Activated CD4-positive, alpha-beta memory T cell treated with anti-CD3 and anti-CD28 coated beads, Interleukin-2, amount 10 ng/mL, durations not matched to agents 7 days and 5 days (primary cell): ENCODE measurements at places on chromosomes 7 and 10. TPM values are rescaled to one million over a fixed set of nuclear protein-coding genes. Genes with fewer than 3 reads are reported as not detected.

The CLCN1 gene
- total RNA-seq: not detected

The MMP21 gene
- not detected for total RNA-seq

The AGAP4 gene
- 15.2 TPM for total RNA-seq

The GPR15LG gene
- total RNA-seq: not detected

The MKX gene
- 0.23 TPM for total RNA-seq

The PLCE1 gene
- total RNA-seq: 0.03 TPM

The NXPH1 gene
- total RNA-seq: not detected

DNA sequence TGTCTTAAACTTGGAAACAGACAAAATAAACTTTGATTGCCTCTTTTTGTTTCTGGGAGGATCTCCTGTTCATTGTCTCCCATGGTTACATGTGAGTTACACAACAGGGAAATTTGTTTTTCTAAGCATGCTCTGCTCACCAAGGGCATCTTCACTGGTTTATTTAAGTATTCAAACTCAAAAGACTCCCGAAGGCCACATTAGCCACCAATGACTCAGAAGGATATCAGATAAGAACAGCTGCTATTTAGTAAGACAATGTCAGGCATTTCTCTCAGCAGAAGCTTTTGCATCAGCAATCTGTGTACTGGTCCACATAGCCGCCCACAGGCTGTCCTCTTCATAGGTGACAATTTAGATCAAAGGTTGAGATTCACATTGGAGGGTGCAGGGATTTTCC, 19.3 kb downstream of the OR6B1 start:
- peaks cover 2% of the 10 kb centered on the region for H3K27me3 ChIP-seq
- H3K4me3 ChIP-seq: no peak overlapping the region
- no peaks in the 10 kb centered on the region for H3K36me3 ChIP-seq
- no peaks in the 10 kb centered on the region for H3K4me1 ChIP-seq
- DNase-seq: no peak

GRCh38 chr10:13542533-13542932, 13.7 kb upstream of the BEND7 start:
- DNase-seq: no peak
- no peaks in the 10 kb centered on the region for H3K36me3 ChIP-seq
- H3K27ac ChIP-seq: no peak overlapping the region
- no peaks in the 10 kb centered on the region for H3K4me1 ChIP-seq
- H3K27me3 ChIP-seq: peaks cover 39% of the 10 kb centered on the region

GRCh38 chr10:50620899-50621298, 2.9 kb downstream of the SGMS1 start:
- peaks cover 36% of the 10 kb centered on the region for H3K4me1 ChIP-seq
- no peak for DNase-seq
- H3K36me3 ChIP-seq: no peaks in the 10 kb centered on the region
- no peaks in the 10 kb centered on the region for H3K27me3 ChIP-seq
- no peak overlapping the region for H3K27ac ChIP-seq

DNA sequence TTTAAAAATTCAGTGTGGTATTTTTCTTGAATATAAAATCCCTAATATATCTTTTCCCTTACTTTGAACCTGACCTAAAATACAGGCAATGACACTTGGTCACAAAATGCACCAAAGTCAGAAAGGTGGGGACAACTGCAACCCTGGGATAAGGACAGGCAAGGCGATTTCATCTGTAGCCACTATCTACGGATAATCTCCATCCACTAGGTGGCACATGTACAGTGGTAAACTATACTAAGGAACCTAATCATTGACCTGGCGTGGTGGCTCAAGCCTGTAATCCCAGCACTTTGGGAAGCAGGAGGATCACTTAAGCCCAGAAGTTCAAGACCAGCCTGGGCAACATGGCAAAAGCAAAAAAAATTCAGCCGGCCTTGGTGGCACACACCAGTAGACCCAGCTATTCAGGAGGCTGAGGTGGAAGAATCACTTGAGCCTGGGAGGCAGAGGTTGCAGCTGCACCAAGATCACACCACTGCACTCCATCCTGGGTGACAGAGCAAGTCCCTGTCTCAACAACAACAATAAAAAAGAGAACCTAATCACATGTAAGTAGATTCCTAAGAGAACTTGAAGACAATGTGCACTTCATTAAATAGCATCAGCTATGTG, 98.9 kb downstream of the KMT2C start:
- H3K4me3 ChIP-seq: no peak overlapping the region
- peak overlapping the region; percentile 4 for H3K27ac ChIP-seq
- H3K4me1 ChIP-seq: peaks cover 29% of the 10 kb centered on the region
- H3K27me3 ChIP-seq: no peaks in the 10 kb centered on the region
- no peak for DNase-seq
- no peaks in the 10 kb centered on the region for H3K36me3 ChIP-seq

GRCh38 chr7:142636751-142637150, 112.5 kb upstream of the PRSS1 start:
- DNase-seq: no peak
- peaks cover 16% of the 10 kb centered on the region for H3K4me1 ChIP-seq
- H3K27ac ChIP-seq: peak overlapping the region; percentile 89
- peak overlapping the region; percentile 80 for H3K4me3 ChIP-seq
- H3K27me3 ChIP-seq: peaks cover 7% of the 10 kb centered on the region

- no peaks in the 10 kb centered on the region for H3K36me3 ChIP-seq
- peaks cover 66% of the 10 kb centered on the region for H3K27me3 ChIP-seq
- H3K27ac ChIP-seq: no peak overlapping the region
- DNase-seq: no peak
Observed at GRCh38 chr7:21251151-21251800, 176.6 kb upstream of the SP4 start.

- DNase-seq: no peak
- no peaks in the 10 kb centered on the region for H3K27me3 ChIP-seq
- H3K4me1 ChIP-seq: no peaks in the 10 kb centered on the region
- no peak overlapping the region for H3K27ac ChIP-seq
Observed at GRCh38 chr10:66258693-66259092, 667.1 kb upstream of the LRRTM3 start.

GRCh38 chr10:22599636-22600228, 114.6 kb downstream of the PIP4K2A start:
- peaks cover 59% of the 10 kb centered on the region for H3K36me3 ChIP-seq
- H3K4me1 ChIP-seq: peaks cover 71% of the 10 kb centered on the region
- DNase-seq: no peak
- H3K27me3 ChIP-seq: no peaks in the 10 kb centered on the region
- no peak overlapping the region for H3K4me3 ChIP-seq

GRCh38 chr7:141654551-141654950, 47.4 kb downstream of the DENND11 start:
- peaks cover 34% of the 10 kb centered on the region for H3K36me3 ChIP-seq
- H3K27ac ChIP-seq: peak overlapping the region; percentile 41
- no peak overlapping the region for H3K4me3 ChIP-seq
- no peaks in the 10 kb centered on the region for H3K27me3 ChIP-seq
- peaks cover 7% of the 10 kb centered on the region for H3K4me1 ChIP-seq

DNA sequence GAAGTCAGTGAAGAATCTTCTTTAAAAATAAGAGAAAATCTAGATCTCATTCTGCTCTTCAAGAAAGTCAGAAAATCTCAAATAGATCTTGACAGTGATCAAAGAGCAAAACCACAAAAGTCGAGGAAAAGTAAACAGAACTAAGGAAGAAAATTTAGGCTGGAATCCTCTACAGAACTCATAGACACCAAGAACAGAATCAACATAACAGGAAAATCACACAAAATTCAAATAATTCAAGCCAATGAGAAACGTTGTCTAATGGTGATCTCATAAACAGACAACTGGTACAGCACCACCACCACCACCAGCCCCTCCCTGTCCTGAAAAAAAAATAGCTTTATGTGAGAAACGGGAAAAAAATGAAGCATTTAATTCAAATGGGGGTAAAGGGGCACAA, 6.9 kb downstream of the ITGB1 start:
- H3K27me3 ChIP-seq: no peaks in the 10 kb centered on the region
- peaks cover 84% of the 10 kb centered on the region for H3K4me1 ChIP-seq
- peaks cover 62% of the 10 kb centered on the region for H3K36me3 ChIP-seq
- peak overlapping the region; percentile 62 for H3K4me3 ChIP-seq
- no peak for DNase-seq

DNA sequence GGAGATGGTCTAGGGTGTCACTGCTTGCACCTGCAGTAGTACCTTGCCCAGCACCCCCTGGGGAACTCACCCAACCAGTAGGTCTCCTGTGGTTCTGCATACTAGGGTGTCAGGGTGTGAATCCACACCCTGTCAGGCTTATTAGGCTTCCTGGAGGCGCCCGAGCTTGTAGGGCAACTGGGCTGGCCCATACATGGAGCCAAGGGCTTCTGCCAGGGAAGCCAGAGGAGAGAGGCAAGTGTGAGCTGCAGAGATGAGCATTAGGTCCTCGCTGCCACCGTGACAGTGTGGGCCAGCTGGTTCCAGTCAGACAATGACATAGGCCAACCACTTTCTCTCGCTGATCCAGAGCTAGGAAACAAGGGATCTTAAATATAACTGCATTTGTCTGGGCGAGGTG, 11.2 kb downstream of the MXI1 start:
- peaks cover 22% of the 10 kb centered on the region for H3K36me3 ChIP-seq
- no peak overlapping the region for H3K27ac ChIP-seq
- H3K4me1 ChIP-seq: peaks cover 82% of the 10 kb centered on the region
- no peak for DNase-seq

DNA sequence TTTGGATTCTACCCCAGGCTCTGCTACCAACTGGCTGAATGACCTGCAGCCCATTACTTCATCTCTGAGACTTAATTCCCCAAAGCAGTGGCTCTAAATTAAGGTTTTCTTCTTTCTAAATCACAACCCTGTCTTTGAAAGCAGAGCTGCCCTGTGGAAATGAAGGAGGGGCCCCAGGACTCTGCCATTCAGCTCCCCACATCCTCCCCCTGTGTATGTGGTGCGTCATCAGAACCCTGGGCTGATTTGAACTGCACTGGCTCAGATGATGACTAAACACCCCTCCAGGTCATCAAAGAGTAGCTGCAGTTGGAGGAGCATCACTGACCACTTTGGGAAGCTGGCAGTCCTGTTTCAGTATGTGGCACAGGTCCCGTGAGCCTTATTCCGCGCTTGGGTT, 46.6 kb downstream of the BPGM start:
- H3K27me3 ChIP-seq: peaks cover 2% of the 10 kb centered on the region
- DNase-seq: peak; percentile 45
- H3K36me3 ChIP-seq: no peaks in the 10 kb centered on the region

DNA sequence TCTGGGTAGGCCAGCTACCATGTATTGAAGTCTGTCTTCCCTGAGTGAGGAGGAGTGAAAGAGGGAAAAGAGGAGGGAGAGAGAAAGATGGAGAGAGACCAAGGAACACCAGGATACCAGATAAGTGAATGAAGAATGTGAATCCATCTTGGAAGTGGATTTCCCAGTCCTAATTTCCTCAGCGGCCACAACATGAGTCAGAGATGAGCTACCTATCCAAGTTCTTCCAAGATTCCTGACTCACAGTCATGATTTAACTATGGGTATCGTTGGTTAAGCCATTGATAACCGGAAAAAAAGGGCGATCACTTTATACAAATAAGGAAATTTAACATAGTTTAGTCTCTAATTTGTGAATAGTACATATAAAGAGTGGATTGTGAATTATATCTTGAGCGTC, 561.8 kb downstream of the ATRNL1 start:
- H3K27me3 ChIP-seq: no peaks in the 10 kb centered on the region
- no peak overlapping the region for H3K27ac ChIP-seq
- no peak overlapping the region for H3K4me3 ChIP-seq
- H3K4me1 ChIP-seq: no peaks in the 10 kb centered on the region

GRCh38 chr7:42156291-42156865, 80.6 kb downstream of the GLI3 start:
- no peaks in the 10 kb centered on the region for H3K27me3 ChIP-seq
- H3K36me3 ChIP-seq: no peaks in the 10 kb centered on the region
- H3K4me3 ChIP-seq: no peak overlapping the region
- no peak for DNase-seq

DNA sequence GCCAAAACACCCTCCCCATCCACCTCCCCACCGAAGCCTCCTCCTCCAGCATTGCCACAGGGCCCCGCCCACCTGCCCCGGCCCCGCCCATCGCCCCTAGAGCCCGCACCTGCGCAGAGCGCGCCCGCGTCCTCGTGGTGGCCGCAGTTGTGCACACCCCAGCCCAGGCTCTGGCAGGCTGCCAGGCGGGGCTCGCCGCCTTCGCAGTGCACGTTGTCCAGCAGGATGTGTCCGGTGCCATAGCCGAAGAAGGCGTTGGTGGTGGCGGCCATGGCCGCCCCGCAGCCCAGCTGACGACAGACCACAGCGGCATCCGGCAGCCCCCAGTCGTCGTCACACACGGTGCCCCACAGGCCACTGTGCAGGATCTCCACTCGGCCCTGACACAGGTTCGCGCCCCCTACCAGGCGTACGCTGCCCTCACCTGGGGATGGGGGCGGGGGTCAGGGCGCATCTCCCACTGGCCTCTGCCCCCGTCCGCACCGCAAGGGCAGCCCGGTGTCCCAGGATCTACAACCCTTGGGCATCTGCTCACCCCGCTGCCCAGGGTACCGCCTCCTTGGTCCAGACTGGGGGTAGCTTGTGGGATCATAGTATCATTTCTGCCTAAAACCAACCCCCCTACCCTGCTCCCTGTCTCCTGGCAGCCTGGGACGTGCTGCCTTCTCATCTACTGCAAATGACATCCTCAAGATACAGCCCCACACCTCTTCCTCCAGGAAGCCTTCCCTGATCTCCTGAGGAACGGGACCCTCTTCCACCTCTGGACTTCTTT, 11.9 kb downstream of the SSC4D start:
- H3K27me3 ChIP-seq: no peaks in the 10 kb centered on the region
- H3K4me1 ChIP-seq: peaks cover 23% of the 10 kb centered on the region
- peak overlapping the region; percentile 26 for H3K27ac ChIP-seq

DNA sequence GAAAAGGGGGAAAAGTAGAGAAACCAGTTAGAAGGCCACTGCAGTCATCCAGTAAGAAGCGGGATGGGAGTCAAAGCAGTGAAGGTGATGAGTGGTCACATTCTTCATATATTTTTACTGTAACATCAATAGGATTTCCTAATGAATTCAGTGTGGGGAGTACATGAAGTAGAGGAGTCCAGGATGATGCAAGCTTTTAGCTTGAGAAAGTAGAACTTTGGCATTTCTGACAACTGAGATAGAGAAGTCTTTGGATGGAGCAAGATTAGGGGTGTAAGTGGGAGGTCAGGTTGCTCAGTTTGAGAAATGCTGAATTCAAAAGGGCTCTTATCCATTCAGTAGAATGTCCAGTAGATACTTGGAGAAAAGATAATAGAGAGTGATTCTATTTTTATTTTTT, 264.1 kb upstream of the DGKB start:
- H3K4me3 ChIP-seq: no peak overlapping the region
- DNase-seq: no peak
- H3K36me3 ChIP-seq: no peaks in the 10 kb centered on the region
- H3K4me1 ChIP-seq: no peaks in the 10 kb centered on the region
- H3K27ac ChIP-seq: no peak overlapping the region
- no peaks in the 10 kb centered on the region for H3K27me3 ChIP-seq

DNA sequence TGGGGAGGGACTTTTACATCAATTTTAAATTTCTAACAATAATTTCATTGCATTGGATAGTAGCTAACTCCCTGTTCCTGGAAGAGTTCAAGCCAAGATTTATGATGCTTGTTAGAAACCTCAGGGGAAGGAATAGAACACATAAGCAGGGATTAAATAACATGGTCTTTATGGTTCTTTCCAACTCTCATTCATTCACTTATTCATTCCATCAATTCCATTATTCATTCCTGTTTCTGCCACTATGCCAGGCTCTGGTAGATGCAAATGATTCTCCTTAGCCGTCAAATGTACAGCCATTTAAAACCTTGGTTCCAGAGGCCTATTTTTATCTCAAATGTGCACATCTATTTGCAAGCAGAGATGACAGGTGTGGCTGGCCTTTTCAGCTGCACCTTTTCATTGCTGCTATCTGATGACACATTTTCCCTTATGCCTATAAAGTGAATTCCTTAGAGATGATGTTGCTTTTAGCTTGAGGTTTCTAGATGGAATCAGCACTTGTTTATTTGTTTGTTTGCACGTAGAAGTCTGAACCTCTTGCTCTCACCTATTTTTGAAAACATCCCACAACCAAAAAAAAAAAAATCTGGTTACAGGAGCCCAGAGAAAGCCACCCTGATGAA, 205.7 kb upstream of the IGFBP3 start:
- no peaks in the 10 kb centered on the region for H3K27me3 ChIP-seq
- no peak overlapping the region for H3K4me3 ChIP-seq
